ENCODE measurements at places on chromosomes 11 and 22. TPM values are rescaled to one million over a fixed set of nuclear protein-coding genes. Genes with fewer than 3 reads are reported as not detected.

DNA sequence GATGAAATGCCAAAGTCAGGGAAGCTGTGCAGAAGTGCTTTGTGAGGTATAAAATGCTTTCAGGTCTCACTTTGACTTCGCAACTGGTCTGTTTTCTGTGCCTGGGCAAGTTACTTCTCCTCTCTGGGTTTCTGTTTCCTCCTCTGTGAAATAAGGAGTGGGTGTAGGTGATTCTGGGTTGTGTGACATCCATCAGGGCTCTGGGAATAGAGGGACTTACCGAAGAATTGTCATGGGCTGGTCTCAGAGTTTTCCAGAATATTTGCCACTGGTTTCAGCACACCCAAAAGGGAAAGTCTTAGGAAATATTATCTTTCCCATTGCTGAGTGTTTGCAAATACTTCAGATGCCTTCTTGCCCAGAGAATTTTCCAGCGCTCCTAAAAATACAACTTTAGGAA is 118.4 kb downstream of the KIAA1671 start:
- no peak for DNase-seq

DNA sequence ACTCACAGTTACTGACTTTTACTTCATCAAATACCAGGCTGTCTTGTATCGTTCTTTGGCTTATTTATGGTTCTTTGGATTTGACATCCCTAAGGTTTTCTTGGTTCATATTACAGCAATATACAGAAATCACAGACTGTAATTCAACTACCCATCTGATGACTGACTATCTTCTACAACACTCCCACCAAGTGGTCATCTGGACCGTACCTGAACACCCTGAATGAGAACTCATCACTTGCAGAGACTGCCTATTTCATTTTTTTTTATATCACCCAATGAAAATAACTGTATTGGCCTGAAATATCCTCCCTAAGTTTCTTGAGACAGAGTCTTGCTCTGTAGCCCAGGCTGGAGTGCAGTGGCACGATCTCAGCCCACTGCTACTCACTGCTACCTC is 9.5 kb upstream of the UPB1 start:
- no peak for DNase-seq

- DNase-seq = no peak
Measured at GRCh38 chr11:83773950-83774880, 488.0 kb upstream of the CCDC90B start.

DNA sequence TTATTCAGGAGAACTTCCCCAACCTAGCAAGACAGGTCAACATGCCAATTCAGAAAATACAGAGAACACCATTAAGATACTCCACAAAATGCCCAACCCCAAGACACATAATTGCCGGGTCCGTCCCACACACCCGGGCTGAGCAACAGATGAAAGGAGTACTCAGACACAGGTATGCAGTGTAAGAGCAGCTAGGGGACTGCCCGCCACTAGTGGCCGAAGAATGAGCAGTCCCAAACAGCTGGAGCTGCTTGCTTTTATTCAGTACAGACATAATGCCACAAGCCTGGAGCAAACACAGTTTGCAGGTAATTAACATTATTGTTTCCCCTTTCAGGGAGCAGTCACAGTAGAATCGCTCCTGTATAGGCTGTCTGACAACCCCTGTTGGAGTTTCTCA is 364.6 kb downstream of the LUZP2 start:
- DNase-seq = no peak

DNA sequence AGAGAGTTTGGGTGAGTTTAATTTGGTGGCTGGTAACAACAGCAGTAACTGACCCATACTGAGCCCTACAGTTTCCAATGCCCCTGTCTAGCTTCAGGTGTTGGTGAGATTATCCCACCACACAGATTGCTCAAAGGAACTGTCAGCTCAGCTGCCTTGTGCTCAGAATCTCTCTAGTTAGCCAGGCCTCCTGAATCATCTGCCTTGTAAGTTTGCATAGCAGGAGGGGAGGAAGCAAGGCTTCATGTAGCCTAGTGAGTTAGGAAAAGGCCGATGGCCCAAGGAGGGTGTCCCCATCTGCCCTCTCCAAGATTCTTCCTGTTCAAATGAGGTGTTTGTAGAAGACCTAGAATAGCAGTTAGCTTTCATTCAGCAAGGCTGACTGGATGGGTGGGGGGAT is 74.3 kb downstream of the MICAL2 start:
- no peak for DNase-seq

DNA sequence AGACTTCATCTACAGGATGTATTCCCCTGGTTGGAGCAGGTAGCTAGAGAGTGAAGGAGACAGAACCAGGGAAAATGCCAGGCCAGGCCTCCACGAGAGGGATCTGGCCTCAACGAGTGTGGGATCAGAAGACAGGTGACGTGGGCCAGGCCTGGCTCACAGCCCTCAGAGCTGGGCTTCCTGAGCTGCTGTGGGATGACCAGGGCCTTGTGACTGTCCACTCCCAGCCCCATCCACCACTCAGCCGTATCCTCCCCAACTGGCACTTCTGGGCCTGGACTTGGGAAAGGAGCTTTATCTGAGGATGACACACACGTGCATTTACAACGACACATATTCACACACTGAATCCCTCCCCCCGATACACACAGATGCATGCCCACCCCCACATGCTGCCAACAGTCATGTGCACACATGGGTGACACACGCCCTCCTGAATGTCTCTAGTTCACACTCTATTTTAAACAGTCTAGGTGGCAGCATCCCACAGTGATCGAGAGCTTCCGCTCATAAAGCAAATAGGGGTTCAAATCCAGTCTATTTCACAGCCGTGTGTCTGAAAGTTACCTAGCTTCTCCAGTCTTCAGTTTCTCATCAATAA is 93.1 kb downstream of the TP53I11 start:
- DNase-seq = no peak

Gene OR5W2
- total RNA-seq = not detected

GRCh38 chr22:27757928-27758525 is 43.5 kb downstream of the MN1 start:
- no peak for DNase-seq

Gene DMC1
- total RNA-seq = 6.9 TPM

DNA sequence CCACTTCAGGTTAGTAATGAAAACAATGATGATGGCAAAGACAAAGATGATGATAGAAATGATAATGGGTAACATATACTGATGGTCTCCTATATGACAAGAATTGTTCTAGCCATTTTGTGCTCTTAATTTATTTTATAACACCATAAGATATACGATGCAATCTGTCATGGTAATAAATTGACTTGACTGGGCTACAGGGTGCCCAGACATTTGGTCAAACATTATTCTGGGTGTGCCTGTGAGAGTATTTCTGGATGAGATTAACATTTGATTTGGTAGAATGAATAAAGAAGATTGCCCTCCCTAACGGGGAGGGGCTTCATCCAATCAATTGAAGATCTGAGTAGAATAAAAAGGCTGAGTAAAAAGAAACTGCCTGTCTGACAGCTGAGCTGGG is 237.3 kb downstream of the LARGE1 start:
- no peak for DNase-seq

DNA sequence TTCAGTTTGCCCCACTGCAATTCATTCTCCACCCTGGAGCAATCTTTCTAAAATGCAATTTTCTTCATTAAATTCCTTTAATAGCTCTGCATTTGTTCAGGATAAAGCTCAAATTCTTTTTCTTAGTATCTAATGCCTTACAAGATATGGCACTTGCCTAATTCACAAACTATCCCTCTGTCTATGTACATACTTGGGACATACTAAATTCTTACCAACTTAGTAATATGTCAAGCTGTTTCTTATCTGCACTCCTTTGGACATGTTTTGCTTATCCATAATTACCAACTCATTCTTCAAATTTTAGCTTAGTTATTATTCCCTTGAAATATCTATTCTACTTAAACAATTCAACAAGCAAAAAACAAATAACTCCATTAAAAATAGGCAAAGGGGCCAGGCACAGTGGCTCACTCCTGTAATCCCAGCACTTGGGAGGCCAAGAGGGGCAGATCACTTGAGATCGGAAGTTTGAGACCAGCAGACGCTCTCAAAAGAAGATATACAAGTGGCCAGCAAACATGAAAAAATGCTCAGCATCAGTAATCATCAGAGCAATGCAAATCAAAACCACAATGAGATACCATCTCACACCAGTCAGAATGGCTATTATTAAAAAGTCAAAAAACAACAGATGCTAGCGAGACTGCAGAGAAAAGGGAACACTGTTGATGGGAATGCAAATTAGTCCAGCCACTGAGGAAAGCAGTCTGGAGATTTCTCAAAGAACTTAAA is 96.9 kb downstream of the FAM76B start:
- DNase-seq = no peak

DNA sequence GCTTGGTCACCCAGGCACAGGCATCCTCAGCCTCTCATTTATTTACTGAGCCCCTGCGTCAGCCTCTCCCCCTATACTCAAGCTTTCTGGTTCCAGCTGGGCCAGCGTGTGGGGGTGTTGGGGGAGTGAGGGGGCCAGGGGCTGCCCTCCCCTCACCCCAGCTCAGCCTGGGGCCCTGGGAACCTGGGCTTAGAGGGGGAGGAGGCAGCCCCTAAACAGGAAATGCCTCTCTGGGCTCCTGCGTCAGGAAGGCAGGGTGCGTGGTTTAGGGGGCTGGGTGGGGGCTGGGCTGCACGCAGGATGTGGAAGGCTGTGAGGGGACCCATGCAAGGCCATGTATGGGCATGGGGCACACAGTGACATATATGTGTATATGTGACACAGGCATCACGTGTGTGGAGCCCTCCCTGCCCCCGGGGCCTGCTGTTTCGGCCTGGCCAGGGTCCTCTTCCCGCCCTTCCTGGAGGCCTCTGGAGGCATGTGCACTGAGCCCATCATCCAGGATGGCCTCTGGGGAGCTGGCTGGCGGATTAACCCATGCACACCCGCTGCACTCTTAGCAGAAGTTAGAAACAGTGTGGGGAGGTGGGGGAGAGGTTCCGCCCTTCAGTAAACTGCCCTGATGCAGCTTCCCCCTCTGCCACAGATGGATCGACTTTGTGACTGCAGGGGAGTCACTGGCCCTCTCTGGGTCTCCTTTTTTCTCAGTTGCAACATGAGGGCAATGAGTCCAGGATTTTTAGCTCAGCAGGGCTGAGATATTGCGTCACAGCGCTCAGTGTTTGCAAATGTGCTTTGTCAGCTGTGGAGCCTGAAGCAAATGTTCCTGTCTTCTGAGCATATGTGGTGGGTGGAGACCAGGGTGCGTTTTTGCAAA is 1.1 kb upstream of the CD248 start:
- no peak for DNase-seq

GRCh38 chr11:74311352-74311926 is at the start of gene P4HA3:
Gene P4HA3, minus strand, starts transcription at chr11:74311640. Its CDS starts 29 bp downstream, at chr11:74311611.
- no peak for DNase-seq

DNA sequence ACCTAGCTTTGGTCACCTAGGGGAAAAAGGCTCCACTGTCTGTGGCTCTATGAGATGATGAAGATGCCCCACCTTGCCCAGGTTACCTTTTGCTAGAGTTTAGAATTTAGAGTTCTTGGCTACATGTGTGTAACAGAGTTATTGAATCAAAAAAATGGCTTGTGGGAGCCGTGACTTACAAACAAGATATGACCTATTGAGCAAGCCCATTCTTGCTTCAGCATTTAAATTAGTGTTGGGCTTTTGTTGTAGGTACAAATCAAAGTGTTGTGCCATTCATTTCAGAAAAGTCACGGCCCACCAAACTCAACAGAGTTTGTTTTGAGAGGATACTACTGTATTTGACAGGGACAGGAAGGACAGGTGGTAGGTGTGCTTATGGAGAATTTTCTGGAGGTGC is 768.8 kb downstream of the NTM start:
- DNase-seq = no peak

Gene FOLH1
- 9.1 TPM for total RNA-seq

- DNase-seq = no peak
Measured at GRCh38 chr11:92626624-92627023, 342.8 kb upstream of the MTNR1B start.

- DNase-seq = no peak
Measured at GRCh38 chr11:27291954-27292636, 70.9 kb downstream of the CCDC34 start.

DNA sequence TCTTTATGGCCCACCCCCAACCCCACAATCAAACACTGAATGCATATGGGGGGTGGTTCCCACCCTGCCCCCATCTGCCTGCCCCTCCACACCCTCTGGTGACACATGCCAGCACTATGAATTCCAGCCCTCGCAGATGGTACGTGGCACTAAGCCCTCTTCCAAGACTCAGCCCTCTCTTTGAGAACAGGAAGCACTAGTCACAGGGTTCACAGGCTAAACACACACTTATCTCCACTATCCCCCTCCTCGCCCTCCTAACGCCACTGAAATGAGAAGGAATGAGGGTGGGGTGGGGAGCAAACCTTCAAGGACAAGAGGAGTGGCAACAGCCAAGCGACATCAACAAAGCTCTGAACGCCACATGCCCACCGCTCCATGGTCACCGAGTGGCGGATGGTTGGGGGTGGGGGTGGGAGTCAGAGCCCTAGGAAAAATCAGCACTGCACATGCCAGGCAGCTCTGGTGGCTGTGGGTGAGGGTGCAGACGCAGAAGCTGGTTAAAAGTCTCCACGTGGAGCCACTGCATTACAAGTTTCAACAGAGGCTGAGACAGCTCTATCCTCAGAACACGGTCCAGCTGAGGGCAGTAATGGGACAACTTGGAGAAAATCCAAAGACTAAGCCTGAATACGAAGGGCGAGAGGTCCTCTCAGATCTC is 33.6 kb downstream of the TMEM184B start:
- no peak for DNase-seq

DNA sequence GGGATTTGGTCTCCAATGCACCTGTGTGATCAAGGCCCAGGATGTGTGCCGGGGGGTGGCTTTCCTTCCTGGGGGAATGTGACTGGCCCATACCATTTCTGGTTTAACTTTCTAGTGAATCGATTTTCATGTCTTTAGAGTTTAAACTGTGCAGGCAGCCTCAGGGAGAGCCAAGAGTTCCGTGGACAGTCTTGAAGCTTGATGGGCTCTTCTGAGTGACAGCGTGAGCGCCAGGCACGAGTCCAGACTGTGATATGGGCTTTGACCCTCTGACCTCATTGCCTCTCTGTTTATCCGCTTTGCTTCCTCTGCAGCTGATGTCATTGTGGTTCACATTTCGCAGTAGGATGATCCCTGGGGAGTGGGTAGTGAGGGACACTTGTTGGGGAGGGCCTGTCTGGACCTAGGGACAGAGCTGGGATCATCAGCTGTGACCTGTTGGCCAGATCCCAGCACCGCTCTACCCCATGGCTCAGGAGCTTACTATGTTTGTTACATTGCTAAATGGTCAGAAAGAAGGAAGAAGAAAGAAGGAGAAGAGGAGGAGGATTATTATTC is 80.6 kb upstream of the CLDN5 start:
- DNase-seq = no peak

DNA sequence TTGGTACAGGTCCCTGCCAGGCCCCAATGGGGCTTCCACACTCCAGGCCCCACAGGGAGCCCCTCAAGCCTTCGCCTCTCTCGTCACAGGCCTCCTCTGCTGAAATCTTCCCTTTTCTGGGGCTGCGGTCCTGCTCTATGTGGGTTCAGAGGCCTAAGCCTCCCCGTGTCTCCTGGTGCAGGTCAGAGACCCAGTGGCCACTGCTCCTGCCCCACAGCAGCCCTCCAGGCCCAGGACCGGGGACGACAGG is 5.9 kb upstream of the IFITM3 start:
- no peak for DNase-seq

Gene PLAAT5
- 1.9 TPM for total RNA-seq

- DNase-seq = no peak
Measured at GRCh38 chr11:126488591-126489370, 133.3 kb downstream of the ST3GAL4 start.

Gene VSIG2
- 27.5 TPM for total RNA-seq

Gene OR6T1
- not detected for total RNA-seq

Gene CHRM1
- 0.53 TPM for total RNA-seq

GRCh38 chr11:31361743-31362142 is 7.8 kb downstream of the DCDC1 start:
- no peak for DNase-seq
